ENCODE measurements at places on chromosomes 1 and 21.

DNA sequence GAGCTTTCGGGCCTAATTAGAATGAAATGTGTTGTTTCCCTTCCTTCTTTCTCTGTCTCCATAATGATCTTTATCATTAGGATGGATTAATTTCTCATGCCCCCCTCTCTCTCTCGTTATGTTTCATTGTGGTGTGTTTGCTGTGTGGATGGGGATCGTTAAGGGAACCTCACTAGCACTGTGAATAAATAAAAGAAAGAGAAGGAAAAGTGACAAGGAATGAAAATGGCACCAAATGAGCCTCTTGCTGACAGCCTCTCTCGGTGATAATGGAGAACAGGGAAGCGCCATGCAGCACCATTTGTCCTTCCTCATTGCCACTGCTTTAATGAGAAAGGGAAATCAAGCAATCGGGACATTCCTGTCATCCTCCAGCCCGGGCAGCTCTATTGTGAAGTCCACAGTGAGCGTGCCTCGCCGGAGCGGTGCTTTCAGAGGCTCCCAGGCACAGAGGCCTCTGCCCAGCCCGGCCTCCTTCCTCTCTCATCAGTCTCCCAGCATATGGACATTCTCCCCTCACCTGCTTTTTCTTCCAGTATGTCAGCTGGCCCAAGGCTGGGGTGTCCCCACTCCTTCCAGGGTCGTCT lies 265.7 kb upstream of the TMEM51 start:
- H3K4me3 ChIP-seq: no peak overlapping the region
- no peak overlapping the region for H3K27ac ChIP-seq
- no peak for DNase-seq
- no peaks in the 10 kb centered on the region for H3K27me3 ChIP-seq

DNA sequence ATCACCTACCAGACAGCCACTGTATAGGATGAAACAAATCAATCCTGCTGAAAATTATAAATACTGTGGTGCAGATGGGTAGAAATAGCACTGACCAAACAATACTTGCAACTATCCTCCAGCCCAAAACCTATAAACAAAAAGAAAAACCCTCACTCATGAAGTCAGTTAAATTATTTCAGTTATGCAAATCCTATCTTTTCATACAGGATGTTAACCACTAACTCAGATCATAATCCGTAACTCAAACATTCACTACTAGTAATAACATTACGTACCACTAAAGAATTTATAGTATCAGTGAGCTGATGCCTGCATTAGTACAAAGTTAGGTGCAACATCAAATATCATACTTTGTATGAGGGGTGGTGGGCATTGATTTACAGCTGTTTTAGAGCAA lies 2.6 kb downstream of the NDC1 start:
- H3K27ac ChIP-seq: no peak overlapping the region
- no peak for DNase-seq
- no peak overlapping the region for H3K4me3 ChIP-seq
- H3K36me3 ChIP-seq: no peaks in the 10 kb centered on the region
- no peaks in the 10 kb centered on the region for H3K27me3 ChIP-seq

DNA sequence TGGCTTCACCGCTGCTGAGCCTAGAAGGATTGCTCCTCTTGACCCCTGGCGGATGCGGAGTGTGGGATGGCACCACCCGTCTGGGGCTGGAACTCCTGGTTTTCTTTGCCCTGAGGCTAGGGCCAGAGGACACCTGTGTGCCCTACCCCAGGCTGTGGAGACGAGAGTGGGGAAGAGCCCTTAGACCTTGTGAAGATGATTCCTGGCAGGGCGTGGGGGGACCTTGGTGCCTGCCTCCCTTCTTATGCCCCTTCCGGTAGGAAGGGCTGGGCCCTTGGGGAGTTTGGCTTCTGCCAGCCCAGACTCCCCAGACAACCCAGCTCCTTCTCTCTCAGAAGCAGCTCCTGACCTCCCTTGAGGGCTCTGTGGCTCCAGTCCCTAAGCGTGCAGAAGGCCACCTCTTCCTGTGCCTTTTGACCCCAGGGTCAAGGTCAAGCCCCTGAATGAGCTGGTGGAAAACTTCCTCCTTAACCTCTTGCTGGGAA lies 891 bp downstream of the RPS6KA1 start:
- no peak overlapping the region for H3K27ac ChIP-seq
- H3K36me3 ChIP-seq: no peaks in the 10 kb centered on the region
- H3K4me3 ChIP-seq: peak overlapping the region; percentile 76
- H3K27me3 ChIP-seq: no peaks in the 10 kb centered on the region
- DNase-seq: no peak

GRCh38 chr1:108785264-108785663 lies 38.8 kb downstream of the STXBP3 start:
- H3K27ac ChIP-seq: no peak overlapping the region
- no peak for DNase-seq
- H3K4me3 ChIP-seq: no peak overlapping the region

- H3K27me3 ChIP-seq: no peaks in the 10 kb centered on the region
- DNase-seq: no peak
- no peaks in the 10 kb centered on the region for H3K36me3 ChIP-seq
- no peaks in the 10 kb centered on the region for H3K4me1 ChIP-seq
- H3K4me3 ChIP-seq: no peak overlapping the region
These were observed 313.4 kb upstream of the C1orf174 start for GRCh38 chr1:4213366-4213973.

DNA sequence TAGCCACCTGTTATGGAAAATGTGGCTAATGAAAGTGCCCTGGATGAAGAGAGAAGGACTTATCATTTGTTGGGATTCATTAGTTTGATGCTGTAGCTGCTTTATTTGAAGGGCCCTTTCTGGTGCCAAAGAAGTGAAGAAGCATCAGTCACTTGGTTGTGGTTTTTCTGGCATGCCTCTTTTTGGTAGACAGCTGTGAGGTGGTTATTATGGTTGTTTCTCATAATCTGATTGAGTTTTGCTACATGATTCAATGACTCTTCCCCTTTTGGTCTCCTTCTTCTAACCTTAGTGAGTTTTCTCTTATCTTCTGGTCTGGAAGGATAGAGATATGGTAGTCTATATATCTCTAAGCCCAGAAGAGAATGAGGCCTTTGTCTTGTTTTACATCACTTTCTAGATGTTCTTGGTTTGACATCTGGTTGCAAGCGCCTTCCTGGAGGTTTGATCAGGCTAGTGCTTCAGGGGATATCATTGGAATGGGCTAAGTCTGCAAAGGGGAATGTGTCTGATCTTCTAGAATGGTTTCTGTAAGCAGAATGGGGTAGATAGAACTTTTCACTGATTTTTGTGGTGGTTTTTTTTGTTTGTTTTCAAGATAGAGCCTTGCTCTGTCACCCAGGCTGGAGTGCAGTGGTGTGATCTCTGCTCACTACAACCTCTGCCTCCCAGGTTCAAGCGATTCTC lies 26.0 kb downstream of the ARID1A start:
- no peaks in the 10 kb centered on the region for H3K27me3 ChIP-seq
- no peak for DNase-seq
- no peaks in the 10 kb centered on the region for H3K36me3 ChIP-seq
- peaks cover 97% of the 10 kb centered on the region for H3K4me1 ChIP-seq

DNA sequence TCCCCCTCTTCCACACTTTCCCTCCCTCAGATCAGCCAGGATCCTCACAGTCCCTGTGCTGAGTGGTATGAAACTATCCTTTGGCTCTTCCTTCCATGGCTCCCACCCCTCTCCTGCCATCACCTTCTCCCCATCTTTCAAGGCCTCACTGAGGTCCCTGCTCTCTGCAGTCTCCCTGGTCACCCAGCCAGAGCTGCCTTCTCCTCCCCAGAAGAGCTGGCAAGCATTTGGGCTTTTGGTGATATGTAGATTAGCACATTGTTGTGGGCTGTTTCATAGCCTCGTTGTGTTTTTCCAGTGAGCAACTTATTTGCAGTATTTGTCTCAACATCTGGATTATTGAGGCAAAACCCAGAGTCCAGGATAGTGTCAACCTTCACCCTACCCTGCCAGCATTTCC lies 2.2 kb downstream of the CSF1 start:
- H3K27ac ChIP-seq: peak overlapping the region; percentile 44
- no peaks in the 10 kb centered on the region for H3K27me3 ChIP-seq
- H3K4me3 ChIP-seq: peak overlapping the region; percentile 82
- no peak for DNase-seq

GRCh38 chr1:54865238-54866073 lies 21.5 kb downstream of the DHCR24 start:
- DNase-seq: no peak
- no peak overlapping the region for H3K27ac ChIP-seq
- H3K36me3 ChIP-seq: peaks cover 13% of the 10 kb centered on the region

- DNase-seq: no peak
- no peaks in the 10 kb centered on the region for H3K4me1 ChIP-seq
- H3K4me3 ChIP-seq: no peak overlapping the region
- no peaks in the 10 kb centered on the region for H3K36me3 ChIP-seq
These were observed 343.6 kb downstream of the PTPRU start for GRCh38 chr1:29579821-29580425.

GRCh38 chr1:39845569-39846566 lies 37.4 kb downstream of the TRIT1 start:
- H3K27ac ChIP-seq: no peak overlapping the region
- no peaks in the 10 kb centered on the region for H3K27me3 ChIP-seq
- H3K36me3 ChIP-seq: peaks cover 23% of the 10 kb centered on the region
- peak; percentile 59 for DNase-seq
- no peak overlapping the region for H3K4me3 ChIP-seq

GRCh38 chr1:195704028-195704427 lies 904.2 kb downstream of the KCNT2 start:
- no peaks in the 10 kb centered on the region for H3K36me3 ChIP-seq
- H3K27me3 ChIP-seq: no peaks in the 10 kb centered on the region
- H3K27ac ChIP-seq: no peak overlapping the region
- DNase-seq: no peak
- H3K4me1 ChIP-seq: no peaks in the 10 kb centered on the region

DNA sequence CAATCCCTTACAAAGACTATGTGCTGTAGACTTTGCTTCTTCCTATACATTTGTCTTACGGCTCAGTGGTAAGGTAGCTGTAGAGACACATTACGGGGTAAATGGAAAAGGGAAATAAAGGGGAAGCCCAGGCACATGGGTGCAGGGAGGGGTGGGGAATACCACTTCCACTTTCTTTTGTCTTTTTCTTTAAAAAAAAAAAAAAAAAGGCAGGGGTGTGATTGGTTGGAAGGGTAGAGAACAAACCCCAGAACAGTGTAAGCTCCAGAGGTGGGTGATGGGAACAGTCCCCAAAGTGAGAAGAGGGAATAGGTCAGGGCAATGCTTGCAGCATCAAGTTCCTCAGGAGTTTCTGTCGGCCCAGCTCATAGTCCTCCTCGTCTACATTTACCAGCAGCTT lies 3.9 kb downstream of the NIT1 start:
- peaks cover 26% of the 10 kb centered on the region for H3K4me1 ChIP-seq
- H3K36me3 ChIP-seq: peaks cover 33% of the 10 kb centered on the region
- no peak for DNase-seq
- H3K27me3 ChIP-seq: no peaks in the 10 kb centered on the region
- H3K4me3 ChIP-seq: no peak overlapping the region

GRCh38 chr1:108703939-108704338 lies 8.8 kb upstream of the FNDC7 start:
- peaks cover 11% of the 10 kb centered on the region for H3K36me3 ChIP-seq
- no peaks in the 10 kb centered on the region for H3K4me1 ChIP-seq
- DNase-seq: no peak
- H3K27me3 ChIP-seq: no peaks in the 10 kb centered on the region

DNA sequence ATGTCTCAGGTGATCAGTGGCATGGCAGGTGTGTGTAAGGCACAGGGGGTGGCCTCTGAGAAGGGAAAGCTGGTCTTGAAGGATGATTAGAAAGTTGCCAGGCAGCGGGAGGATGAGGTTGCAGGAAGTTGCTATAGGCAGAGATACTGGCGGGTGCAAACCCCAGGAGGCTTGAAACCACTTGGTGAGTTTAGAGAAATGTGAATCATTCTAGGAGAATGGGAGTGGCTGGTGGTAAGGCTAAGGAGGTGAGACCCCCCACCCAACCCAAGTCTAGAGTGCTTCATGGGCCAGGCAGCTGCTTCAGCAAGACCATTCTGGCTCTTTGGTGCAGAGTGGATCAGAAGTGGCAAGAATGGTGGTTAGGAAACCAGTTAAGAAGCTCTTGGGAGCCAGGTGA lies 9.0 kb downstream of the SH2D2A start:
- no peak overlapping the region for H3K4me3 ChIP-seq
- DNase-seq: no peak
- no peaks in the 10 kb centered on the region for H3K36me3 ChIP-seq
- no peaks in the 10 kb centered on the region for H3K27me3 ChIP-seq
- no peak overlapping the region for H3K27ac ChIP-seq

- DNase-seq: peak; percentile 37
- no peaks in the 10 kb centered on the region for H3K36me3 ChIP-seq
- no peaks in the 10 kb centered on the region for H3K27me3 ChIP-seq
- H3K4me1 ChIP-seq: peaks cover 10% of the 10 kb centered on the region
These were observed 2.8 kb upstream of the ENAH start for GRCh38 chr1:225655509-225656258.

DNA sequence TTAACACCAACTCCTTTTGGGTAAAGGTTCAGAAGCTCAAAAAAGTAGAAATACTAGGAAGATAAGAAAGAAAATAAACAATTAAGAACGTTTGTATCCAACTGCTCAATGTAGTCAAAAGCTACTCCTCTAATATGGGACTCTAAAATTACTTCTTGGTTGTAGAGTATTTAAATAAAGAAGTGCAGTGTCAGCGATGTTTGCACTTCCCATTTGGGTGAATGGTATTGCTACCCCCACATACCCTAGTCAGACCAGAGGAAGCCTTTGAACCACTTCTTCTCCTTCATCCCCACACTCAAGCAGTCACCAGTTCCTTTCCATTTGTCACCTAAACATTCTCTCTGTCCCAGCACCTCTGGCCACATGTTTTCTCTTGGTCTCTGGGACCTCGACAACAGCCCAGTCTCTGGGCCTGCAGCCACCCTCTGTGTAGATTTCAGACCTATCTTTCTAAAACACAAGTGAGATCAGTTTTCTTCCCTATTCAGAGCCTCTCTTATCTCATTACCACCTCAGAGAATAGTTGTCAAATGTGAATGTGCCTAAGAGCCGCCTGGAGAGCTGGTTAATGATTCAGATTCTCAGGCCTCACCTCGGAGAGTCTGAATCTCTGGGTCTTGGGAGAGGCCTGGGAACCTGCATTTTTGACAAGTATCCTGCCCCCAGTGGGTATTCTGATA lies 109.8 kb downstream of the OMA1 start:
- no peak for DNase-seq
- no peak overlapping the region for H3K4me3 ChIP-seq
- H3K4me1 ChIP-seq: peaks cover 5% of the 10 kb centered on the region
- no peaks in the 10 kb centered on the region for H3K36me3 ChIP-seq

GRCh38 chr1:231603598-231604275 lies 22.9 kb upstream of the DISC1 start:
- no peak overlapping the region for H3K27ac ChIP-seq
- H3K27me3 ChIP-seq: no peaks in the 10 kb centered on the region
- H3K4me1 ChIP-seq: peaks cover 13% of the 10 kb centered on the region
- no peak for DNase-seq
- H3K4me3 ChIP-seq: peak overlapping the region; percentile 75

Data from thoracic aorta (tissue), 2 donors.